ENCODE measurements at places on chromosomes 3 and 15.

- no peak for DNase-seq
Observed at GRCh38 chr3:194255252-194256039, 95.7 kb downstream of the CPN2 start.

DNA sequence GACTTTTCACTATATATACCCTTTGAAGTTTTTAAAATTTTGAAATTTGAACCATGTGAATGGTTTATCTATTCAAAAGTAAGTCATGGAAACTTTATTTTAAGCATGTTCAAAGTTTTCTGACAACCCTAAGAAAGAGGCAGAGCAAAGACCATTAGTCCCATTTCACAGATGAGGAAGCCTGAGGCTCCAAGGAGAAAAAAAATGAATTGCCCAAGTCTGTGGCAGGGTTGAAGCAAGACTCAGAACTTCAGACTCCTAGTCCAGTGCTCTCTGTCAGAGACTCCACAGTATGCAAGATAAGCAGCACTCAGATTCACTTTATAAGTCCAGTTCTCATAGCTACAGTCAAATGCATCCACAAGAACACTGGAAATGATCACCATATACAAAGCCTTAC, 4.5 kb downstream of the RAB43 start:
- no peak for DNase-seq

- DNase-seq = no peak
Observed at GRCh38 chr3:141526709-141527108, 39.9 kb downstream of the RASA2 start.

GRCh38 chr15:41886741-41887140, 7.1 kb downstream of the SPTBN5 start:
- DNase-seq = no peak

DNA sequence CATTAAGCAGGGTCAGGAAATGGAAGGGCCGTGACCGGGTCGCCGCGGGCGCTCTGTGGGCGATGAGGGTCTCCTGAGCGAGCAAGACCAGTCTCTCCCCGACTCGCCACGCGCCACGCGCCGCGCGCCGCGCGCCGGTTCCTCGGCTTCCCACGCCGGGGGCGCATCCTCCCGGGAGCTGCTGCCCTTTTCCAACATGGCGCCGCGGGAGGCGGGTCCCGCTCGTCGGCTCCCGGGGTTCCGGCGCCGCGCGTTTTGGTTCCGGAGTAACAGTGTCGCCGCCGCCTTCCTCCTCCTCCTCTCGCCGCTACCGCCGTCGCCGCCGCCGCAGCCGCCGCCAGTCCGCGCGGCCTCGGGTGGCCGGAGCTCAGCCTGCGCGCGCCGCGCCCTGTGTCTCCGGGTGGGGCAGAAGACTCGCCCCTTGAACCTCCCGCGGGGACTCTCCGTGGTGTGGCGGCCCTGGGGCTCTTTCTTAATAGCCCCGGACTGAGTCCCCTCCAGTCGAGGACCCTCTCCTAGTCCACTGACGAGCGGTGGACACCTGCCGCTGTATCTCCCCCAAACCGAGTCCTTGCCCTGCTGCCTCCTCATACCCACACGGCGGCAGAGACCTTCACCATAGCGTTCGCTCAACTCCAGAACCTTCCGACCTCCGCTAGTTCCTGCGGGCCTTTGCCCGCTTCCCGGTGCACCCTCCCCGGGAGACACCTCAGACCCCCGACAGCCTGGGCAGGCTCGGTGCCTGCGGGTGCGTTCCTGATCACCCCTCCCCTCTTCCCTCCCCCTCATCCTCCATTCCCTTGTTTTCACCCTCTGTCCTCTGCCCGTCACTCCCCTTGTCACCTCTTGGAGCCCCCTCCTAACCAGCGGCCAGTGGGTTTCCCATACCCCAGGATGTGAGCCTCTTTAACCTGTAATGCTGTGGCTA, at the start of gene MAP2K5:
Gene MAP2K5, plus strand, starts transcription at position 284 of the 928 bp plus-strand sequence. Its CDS starts 633 bp downstream, at position 917.
- no peak for DNase-seq

- DNase-seq = no peak
Observed at GRCh38 chr15:62059108-62059815, 985 bp downstream of the VPS13C start.

DNA sequence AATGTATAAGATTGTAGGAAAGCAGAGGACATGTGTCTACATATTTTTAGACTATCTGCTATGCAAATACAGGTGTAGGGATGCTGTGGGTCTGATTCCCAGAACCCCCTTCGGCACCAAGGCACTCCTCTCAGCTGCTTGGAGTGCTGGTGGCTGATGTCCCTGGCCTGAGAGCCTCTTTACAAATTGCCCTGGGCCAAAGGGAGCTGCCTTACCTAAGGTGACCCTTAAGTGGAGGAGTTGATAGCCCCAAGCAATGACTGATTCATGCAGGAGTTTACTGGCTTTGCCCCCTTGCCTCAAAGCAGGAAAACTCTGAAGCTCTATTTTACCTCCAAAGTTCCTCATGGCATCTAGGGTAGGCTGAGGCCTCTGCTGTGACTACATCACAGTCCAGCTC, 83.0 kb downstream of the ZNF385D start:
- no peak for DNase-seq

DNA sequence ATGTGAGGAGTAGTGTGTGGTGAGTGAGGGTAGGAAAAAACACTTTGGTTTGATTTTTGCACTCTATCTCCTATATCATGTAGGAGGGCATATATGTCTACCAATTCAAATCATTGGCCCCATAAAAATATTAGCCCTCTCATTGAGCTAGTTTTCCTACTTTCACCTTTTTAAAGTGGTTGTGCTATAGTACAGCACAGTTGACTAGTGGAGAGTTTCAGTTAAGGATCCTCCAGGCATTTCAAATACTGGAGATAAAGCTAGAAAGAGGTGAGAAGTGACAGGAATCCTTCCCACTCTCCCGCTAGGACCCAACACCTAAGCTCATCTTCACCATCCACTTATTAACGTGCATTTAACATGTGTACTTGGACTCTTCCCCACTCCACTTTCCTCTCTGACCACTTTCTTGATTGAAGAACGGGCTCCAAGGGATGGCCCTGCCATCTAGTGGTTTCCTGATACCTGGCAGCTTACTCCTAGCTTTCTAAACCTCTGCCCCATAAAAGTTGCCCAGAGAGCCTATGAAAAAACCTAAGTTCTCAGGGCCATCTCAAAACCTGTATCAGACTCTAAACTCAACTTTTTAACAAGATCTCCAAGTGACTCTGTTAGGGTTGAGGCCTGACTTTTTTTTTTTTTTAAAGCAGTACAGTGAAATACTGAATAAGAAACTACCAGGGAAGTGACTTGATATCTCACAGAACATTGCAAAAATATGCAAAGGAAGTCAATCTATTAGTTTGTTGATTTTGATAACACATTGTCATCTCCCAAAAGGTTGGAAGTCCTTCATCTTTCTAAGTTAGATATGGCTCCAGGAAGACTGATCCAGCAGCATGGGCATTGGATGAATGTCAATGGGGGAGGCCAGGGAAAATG, 17.9 kb downstream of the IL12A start:
- DNase-seq = peak; percentile 34

DNA sequence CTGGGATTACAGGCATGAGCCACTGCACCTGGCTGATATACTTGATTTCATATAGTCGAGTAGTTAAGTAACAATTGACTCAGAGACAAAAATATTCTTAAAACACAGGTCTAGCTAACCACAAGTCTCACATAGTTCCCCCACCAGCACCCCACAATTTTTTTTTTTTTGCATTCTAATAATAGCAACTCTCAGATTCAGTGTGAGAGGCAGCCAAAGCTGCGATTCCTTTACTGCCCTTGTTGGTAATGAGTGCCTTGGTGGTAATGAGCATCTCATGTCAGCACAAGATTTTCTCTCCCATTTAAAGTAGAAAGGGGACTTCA, 72.5 kb downstream of the WWTR1 start:
- no peak for DNase-seq

DNA sequence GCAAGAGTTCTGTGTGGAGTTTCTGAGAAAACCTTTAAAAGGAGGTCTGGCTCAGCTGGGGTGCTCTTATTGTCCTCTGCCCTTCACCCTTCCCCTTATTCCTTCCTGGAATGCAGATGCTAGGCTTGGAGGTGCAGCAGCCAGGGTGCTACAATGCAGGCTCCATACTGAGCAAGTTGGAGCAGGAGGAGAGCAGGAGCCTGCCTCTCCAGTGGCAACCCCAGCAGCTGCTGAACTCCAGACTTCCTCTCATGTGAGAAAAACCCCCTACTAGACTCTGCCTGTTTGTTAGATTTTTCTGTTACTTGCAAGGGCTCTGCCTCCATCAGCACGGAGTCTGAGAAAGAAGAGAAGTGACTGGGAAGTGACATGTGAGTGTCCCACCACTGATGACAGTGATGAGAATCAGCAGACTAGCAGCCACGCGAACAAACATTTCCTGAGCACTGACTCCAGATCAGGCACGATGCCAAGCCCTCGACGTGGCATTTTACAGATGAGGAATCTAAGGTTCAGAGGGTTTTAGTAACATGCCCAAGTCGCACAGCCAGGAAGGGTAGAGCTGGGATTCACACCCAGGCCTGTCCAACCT, 16.1 kb upstream of the RARRES1 start:
- no peak for DNase-seq

- DNase-seq = no peak
Observed at GRCh38 chr15:93913310-93913709, 318.1 kb upstream of the MCTP2 start.

DNA sequence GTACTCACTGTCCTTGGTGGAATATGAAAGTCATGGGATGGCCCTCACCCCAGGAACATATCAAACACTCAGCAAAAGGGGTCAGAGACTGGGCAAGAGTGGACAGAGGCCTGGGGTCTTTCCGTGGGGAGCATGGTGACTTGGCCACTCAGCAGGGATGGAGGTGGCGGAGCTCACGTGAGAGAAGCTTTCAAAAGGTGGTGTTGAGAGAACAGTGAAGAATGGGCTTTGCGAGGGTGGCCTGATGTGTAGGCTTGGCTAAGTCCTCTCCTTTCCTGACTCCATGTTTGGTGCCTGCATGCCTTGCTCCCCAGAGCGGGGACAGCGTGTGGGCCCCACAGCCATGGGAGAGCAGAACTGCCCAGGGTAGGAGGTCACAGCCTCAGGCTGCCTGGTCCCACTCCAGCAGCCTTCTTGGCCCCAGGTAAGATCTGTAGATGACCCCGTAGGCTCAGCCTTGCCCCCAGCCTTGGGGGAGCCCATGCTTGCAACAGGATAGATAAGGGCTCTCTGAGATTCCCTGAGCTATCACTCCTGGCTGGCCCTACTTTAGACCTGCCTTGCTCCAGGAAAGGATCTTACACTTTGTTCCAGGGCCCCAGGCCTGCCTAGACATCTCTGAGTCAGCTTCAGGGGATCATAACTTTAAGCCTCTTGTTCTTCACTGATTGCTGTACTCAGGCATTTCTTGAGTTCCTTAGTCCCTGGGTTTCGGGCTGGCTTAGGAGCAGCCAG, 17.0 kb downstream of the RPLP1 start:
- DNase-seq = no peak

- no peak for DNase-seq
Observed at GRCh38 chr15:91412138-91412928, 312.3 kb downstream of the SV2B start.

DNA sequence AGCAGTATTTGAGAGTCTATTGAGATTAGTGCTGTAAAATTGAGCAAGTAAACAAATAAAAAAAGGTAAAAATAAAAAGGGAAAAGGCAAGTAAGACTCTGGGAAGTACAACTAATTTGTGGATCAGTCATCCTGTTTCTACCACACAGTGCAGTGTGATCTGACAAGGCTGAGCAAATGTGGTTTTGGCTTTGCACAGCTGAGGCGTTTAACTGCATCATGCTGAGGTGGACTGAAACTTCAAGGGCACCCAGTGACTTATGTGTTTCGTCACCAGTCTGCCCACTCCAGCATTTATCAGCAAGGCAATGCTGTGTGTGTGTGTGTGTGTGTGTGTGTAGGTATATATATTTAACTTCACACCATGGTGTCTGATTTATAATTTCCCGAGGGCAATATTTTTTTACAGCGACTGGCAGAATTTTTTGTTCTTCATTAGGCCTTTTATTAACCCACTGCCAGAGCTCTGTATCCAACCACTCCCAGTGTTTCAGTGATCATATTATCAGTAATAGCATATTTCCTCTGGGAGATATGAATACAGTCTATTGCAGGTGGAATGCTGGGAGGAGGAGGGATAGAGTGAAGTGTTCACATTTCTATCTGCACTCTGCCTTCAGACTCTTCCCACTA, 131.5 kb upstream of the SATB1 start:
- DNase-seq = no peak

GRCh38 chr15:44308889-44309288, 20.4 kb downstream of the GOLM2 start:
- DNase-seq = no peak

DNA sequence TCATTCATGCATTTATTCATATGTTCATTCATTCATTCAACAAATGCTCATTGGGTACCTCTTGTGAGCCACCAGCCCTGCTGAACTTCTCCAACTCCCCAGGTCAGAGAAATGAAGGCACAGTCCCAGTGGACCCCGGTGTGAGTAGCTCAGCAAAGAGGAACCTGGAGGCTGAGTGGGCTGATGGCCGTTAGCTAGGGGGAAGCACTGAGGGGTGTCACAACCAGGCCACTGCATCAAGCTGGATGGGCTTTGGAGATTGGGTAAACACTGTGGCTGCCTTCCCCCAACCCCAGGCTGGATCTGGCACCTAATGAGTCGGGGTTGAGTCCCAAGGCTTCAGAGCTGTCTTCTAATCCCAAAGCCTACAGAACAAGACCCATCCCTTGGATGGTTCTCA, 12.1 kb upstream of the ALAS1 start:
- DNase-seq = no peak

DNA sequence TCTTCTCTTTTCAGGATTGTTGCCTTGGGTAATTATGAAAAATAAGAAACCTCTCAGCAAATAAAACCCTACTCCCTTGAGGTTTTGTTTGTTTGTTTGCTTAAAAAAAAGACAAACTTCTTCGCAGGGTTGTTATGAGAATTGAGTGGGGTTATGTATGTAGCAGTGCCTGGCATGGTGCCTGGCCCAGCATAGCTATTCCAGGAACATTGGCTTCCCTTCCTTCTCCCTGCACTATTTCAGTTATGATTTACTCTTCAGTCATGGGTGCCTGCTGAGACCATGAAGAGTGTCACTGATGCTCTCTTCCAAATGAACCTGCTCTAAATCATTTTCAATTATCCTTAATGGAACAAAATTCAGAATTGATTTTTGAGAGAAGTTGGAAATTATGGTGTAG, 283.5 kb upstream of the ROPN1 start:
- DNase-seq = no peak

DNA sequence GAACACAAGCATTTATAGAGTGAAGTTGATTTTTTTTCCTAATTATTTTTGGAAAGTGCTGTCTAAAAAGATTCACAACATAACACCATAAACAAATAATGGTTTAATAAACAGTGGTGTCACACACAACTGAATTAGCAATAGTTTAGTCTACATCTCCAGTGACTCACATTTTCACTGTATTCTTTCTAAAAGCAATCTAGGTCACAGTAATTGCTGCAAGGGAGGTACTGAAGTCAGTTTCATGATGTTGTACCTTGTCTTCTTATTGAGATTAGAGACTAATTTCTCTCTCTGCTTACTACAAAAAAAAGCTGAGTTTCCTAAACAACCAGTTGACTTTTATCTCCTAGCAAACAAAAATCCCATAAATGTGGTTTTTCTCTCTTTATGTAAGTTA, 29.6 kb downstream of the PLSCR4 start:
- DNase-seq = no peak

- no peak for DNase-seq
Observed at GRCh38 chr3:67031986-67032385, 33.9 kb downstream of the KBTBD8 start.
